T-helper 17 cell (primary cell): ENCODE measurements at places on chromosomes 12 and 14. TPM values are rescaled to one million over a fixed set of nuclear protein-coding genes. Genes with fewer than 3 reads are reported as not detected.

The COX8C gene
- not detected for total RNA-seq

- DNase-seq = no peak
Observed at GRCh38 chr14:89750908-89751392, 203.6 kb downstream of the EFCAB11 start.

The LRP1-AS gene
- total RNA-seq = not detected

DNA sequence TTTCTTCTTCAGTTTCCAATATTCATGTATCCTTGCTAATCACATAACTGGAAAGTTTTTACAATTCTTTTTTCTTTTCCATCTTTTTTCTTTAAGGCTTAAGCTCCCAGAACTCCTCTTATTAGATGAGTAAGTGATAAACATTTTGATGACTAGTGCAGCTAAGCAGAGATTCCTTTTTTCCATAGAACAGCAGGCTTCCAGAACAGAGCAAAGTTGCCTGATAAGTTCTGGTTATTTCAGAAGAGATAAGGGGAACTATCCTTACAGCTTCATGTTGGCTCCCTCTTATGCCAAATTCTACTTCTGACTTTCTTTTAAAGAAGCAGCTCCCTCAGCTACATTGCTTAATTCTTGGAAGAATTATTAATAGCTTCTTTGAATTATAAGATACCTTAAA lies 194.7 kb upstream of the FAR2 start:
- no peak for DNase-seq

DNA sequence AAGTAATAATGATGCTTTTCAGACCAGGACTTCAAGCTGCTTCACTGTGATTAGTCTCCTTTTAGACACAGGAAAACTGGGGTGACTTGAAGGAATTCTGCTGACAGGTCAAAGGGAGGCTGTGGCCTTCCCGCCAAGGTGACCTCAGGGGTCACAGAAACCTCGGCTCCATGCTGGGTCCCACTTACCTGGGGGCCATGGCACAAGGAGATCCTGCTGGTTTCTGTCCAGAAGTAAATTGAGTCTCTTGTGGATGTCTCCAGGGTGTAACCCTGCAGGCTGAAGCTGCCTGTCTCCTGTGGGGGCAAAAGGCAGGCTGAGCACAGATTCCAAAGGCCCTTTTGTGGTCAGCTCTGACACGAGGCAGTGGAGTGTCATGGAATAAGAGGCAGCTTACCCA lies 138.7 kb upstream of the MED13L start:
- no peak for DNase-seq

The TMEM52B gene
- not detected for total RNA-seq

GRCh38 chr12:13472690-13473089 lies 276.2 kb downstream of the EMP1 start:
- DNase-seq = no peak

The ASB2 gene
- 2.3 TPM for total RNA-seq

The NUP37 gene
- 12.5 TPM for total RNA-seq

DNA sequence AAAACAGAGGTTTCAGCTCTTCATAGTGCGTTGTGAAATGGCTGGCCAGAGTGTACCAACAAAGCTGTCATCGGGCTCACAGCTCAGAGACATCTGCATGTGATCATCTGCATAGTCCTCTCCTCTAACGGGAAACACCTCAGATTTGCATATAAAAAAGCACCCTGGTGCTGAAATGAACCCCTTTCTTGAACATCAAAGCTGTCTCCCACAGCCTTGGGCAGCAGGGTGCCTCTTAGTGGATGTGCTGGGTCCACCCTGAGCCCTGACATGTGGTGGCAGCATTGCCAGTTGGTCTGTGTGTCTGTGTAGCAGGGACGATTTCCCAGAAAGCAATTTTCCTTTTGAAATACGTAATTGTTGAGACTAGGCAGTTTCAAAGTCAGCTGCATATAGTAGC lies 14.3 kb upstream of the PAPLN start:
- no peak for DNase-seq

DNA sequence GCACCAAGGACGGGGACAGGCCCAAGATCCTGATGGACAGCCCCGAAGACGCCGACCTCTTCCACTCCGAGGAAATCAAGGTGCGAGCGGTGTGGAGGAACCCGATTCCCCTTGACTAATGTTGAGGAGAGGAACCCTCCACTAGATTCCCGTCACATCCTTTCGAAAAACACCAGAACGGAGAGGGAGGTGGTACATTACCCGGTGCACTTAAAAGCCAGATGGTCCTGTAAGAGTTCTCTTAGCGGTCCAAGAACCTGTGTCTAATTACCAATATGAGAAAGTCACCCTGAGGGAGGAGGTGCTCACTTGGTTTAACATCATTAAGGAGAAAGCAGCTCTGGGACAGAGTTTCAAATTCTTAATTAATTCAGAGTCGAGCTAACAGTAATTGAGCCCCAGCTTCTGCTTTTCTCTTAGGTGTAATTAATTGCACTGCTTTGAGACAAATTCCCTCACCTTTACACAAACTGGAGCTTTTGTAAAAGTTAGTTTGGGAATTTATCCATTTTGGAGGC lies 450 bp downstream of the PRKAB1 start:
- no peak for DNase-seq

The CCDC85C gene
- total RNA-seq = 9.3 TPM

- DNase-seq = no peak
Observed at GRCh38 chr12:10634427-10634826, 21.0 kb upstream of the MAGOHB start.

- DNase-seq = no peak
Observed at GRCh38 chr12:108337235-108338223, 1.6 kb downstream of the CMKLR1 start.

DNA sequence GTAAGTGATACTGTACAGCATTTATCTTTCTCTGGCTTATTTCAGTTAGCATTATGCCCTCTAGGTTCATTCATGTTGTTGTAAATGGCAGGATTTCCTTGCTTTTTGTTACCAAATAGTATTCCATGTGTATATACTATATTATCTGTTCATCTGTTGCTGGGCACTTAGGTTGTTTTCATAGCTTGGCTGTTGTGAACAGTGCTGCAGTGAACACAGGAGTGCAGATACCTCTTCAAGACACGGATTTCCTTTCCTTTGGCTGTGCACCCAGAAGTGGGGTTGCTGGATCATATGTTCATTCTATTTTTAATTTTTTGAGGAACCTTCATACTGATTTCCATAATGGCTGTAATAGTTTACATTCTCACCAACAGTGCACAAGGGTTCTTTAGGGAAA lies 21.5 kb downstream of the EP400 start:
- DNase-seq = no peak

The RAD9B gene
- 0.62 TPM for total RNA-seq

The CMKLR1 gene
- not detected for total RNA-seq

- no peak for DNase-seq
Observed at GRCh38 chr14:104473649-104474494, 105.7 kb upstream of the C14orf180 start.

DNA sequence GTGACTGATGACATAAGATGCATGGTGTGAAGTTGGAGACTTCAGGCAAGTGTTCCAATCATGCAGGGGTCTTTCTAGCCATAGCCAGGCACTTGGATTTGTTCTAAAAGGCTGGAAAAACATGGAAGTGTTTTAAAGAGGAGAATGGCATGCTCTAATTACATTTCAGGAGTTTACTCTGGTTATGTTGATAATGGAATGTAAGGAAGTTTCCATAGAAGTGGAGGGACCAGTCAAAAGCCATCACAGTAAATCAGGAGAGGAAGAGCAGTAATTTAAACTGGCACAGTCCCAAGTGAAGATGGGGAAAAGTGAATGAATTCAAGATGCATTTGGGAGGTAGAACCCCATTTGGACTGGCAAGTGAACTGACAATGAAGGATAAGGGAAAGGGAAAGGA lies 13.9 kb upstream of the FRS2 start:
- DNase-seq = no peak
